ENCODE measurements at places on chromosomes 3 and 15.

GRCh38 chr15:44812029-44812517 lies 75.7 kb downstream of the TRIM69 start:
- no peak for DNase-seq

GRCh38 chr3:123739106-123739505 lies 145.0 kb downstream of the MYLK start:
- peak; percentile 56 for DNase-seq

- peak; percentile 53 for DNase-seq
Observed at GRCh38 chr15:81155375-81156218, 21.5 kb downstream of the CFAP161 start.

- no peak for DNase-seq
Observed at GRCh38 chr3:7607676-7608075, 746.8 kb downstream of the GRM7 start.

- DNase-seq, result no peak
Observed at GRCh38 chr15:85763673-85764633, 30.8 kb downstream of the KLHL25 start.

- no peak for DNase-seq
Observed at GRCh38 chr3:155757577-155757976, 12.7 kb upstream of the PLCH1 start.

DNA sequence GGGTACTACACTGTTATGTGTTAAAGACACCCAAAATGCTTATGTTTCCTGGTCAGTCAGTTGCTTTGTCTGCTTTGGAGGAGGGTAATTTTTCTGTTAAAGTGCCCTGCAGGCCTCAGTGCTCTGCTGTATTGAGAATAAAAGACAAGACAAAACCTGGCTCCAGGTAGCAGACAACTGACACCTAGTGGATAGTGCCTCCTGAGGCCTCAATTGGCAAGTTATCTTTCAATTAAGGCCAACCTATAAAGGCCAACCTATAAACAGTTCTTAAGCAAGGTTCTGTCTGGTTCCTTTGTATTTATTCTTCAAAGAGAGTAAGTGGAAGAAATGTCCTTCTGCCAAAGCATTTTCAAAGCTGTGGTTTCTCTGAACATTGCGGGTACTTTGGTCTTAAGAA lies 773.8 kb downstream of the MECOM start:
- DNase-seq, result no peak

DNA sequence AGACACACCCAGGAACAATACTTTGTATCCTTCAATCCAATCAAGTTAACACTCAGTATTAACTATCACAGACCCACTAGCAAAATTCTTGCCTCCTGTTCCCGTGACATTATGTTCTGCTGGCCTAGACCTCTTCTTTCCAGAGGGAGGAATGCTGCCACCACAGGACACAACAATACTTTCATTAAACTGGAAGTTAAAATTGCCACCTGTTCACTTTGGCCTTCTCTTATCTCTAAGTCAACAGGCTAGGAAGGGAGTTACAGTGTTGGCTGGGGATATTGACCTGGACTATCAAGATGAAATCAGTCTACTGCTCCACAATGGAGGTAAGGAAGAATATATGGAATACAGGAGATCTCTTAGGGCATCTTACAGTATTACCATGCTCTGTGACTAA lies 1000.4 kb upstream of the GBE1 start:
- DNase-seq, result no peak

DNA sequence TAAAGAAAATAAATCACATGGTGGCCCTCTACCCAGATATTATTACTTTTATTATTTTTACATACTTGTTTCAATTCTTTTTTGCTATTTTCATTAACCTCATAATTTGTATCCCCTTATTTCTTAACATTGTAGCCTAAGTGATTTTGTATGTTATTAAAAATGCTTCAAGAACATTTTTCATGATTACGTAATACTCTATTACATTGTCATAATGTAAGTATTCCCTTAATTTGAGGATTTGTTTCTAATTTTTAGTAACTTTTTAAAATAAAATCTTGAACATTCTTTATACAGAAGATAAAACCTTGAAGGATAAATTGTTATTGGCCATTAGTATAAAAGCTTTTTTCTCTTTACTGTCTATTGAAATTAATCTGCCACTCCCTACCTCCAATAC lies 89.0 kb downstream of the DCUN1D1 start:
- no peak for DNase-seq

DNA sequence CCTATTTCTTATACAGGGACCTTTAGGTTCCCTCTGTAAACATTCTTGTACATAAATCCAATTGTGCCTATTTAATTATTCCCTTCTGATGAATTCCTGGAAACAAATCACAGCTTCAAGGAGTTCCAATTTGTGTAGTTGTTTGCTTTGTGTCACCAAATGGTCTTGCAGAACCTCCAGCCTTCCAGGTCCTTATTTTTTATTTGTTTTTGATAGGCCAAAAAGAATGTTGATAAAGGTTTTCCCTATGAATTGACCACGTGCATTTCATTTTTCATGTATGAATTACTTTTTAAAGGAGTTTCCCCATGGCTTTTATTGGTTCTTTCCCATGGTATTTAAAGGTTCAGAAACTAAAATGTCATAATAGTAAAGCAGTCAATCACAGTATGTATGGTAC lies 243.0 kb downstream of the NAALADL2 start:
- DNase-seq, result no peak

GRCh38 chr15:97944724-97945123 lies 15.8 kb upstream of the ARRDC4 start:
- no peak for DNase-seq

GRCh38 chr3:24052446-24052845 lies 107.4 kb downstream of the NR1D2 start:
- DNase-seq, result no peak

DNA sequence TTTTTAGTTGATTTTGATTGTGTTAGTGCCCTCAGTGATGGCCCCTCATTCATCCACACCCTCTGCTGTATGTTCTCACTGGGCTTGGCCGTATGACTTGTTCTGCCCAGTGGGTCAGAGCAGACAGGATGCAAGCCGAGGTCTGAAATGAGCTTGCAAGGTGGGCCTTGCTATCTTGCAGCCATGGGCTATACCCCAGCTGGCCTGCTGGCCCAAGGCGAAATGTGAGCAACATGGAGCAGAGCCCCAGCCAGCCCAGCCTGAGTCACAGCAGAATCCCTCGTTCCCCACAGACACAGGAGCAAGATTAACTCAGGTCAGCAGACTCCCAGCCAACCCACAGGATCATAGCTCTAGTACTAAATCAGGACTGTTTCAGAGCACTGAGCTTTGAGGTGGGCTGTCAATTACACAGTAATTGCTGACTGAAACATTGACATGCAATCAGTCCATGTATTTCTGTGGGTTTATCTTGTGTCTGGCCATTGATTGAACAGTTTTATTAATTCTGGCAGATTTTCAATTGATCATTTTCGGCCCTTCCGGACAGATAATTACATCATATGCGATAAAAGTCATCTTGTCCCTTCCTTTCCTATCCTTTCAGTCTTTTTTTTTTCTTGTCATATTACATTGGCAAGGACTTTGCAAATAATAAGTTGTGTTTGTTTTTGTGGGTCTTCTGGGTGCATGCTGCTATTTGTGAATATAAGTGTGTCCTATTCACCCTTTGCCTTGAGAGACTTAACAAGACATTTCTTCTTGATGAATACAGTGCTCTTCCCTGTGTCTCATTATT lies 27.1 kb downstream of the KLF15 start:
- no peak for DNase-seq
